ENCODE measurements at places on chromosomes 4 and X.

DNA sequence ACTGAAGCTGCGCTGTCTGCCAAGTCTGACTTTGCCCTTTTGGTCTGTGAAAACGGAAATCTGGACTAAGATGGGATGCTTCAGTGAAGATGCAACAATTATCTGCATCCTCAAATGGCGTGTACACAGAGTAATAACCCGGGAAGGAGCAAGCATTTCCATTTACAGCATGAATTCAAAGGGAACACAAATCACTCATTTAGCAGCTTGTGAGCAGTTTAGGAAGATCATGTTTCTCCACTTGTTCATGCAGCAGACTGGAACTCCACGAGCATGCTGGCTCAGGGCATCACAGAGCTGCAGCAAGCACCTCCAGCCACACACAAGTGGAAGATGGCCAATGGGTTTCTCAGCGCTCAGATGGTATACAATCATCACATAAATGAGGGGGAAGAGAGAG is 175.5 kb downstream of the NLGN4X start:
- no peak for DNase-seq

DNA sequence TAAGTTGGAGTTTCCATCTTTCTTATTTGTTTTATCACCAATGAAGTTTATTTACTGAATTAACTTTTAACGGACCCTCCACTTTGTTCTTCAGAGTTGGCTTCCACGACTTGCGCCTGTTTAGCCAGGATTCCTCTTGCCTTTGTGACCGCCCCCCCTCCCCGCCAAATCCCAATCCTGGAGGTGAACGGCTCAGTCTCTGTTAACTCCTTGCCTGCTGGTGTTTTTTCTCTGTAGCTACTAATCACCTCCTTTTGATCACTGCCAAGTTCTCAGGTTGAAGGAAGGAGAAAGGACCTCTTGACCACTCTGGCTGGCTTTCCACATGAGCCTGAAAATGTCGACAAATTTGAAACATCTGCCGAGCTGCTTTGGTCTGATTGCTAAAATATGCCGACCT is 46.8 kb upstream of the BCOR start:
- no peak for DNase-seq

- no peak for DNase-seq
Measured at GRCh38 chr4:146545102-146545501, 23.4 kb upstream of the SLC10A7 start.

DNA sequence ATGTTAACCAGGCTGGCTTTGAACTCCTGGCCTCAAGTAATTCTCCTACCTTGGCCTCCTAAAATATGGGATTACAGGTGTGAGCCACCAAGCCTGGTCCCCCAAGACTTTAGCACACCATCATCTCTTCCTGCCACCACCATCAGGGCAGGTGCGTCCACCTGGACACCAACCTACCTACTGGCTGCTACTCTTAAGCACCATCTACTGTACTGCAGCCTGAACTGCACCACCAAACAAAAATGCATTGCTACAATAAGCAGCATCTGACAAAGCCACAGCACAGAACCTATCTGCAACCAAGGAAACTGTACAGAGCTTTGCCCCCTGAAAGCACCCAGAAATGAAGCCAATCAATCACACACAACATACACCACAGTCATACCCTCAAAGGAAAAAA is 139.7 kb downstream of the EFHC2 start:
- no peak for DNase-seq

DNA sequence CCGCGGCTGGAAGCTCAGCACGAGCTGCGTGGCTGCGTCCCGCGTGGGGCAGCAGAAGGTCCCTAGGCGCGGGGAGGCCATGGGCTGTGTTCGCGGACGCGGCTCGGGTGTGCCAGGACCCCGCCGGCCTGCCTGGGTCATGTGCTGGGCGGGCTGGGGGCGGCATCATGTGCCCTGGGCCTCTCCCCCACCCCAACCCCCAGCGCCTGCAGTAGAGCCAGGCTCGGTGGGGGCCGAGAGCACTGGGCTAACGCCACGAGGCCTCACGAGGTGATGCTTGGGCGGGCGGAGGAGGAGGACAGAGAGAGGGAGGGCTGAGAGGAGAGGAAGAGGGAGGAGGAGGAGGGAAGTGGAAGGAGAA is at the start of gene GPR143:
TSS of gene GPR143 (minus strand) at position 111 of the 361 bp plus-strand sequence. CDS start at position 81, 30 bp downstream.
- no peak for DNase-seq

- no peak for DNase-seq
Measured at GRCh38 chr4:150126201-150126863, 48.1 kb downstream of the DCLK2 start.

DNA sequence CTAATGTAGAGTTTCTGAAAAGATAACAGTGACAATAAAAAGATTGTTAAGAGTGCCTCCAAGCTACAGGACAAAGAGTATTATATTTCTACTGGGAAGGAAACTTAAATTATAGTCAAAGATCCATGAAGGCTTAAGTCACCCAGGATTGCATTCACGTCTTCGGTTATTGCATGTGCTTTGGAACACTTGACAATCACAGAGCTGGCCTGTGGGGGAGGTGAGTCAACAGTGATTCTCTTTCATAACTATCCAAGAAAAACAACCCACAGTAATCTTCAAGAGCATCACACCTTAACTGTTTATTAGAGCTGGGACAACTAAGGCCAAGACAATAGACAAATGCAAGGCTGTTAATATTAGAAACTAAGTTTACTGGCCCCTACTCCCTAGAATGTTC is 40.3 kb downstream of the PDGFC start:
- no peak for DNase-seq

DNA sequence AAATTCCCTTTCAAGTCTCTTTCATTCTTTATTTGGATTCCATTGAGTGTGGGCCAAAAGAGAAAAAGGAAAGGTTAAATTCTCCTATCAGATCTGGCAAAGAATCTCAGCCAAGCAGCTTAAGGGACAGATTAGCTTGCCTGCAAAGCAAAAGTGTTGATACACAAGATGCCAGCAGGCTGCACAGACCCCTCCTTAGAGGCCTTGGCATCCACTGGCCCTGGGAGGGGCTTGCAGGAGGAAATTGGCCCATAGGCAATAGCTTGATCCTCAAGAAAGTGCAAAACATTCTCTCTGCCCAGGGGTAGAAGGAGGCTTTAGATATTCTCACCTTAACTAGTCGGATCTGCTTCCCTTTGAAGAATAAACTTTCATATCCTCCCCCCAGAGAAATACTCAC is 300.4 kb upstream of the CPEB2 start:
- no peak for DNase-seq

DNA sequence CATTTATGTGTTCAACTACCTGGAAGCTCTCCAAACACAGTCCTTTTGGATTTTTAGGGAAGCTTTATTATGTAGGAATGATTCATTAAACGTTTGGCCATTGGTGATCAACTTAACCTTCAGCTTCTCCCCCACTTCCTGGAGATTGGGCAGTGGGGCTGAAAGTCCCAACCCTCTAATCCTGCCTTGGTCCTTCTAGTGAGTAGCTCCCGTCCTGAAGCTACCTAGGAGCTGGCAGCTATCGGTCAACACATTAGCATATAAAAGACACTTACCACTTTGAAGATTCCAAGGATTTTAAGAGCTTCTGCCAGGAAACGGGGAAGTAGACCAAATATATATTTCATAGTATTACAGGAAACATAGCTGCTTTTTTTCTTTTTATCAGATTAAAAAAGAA is 69.7 kb downstream of the MCUB start:
- DNase-seq = no peak

DNA sequence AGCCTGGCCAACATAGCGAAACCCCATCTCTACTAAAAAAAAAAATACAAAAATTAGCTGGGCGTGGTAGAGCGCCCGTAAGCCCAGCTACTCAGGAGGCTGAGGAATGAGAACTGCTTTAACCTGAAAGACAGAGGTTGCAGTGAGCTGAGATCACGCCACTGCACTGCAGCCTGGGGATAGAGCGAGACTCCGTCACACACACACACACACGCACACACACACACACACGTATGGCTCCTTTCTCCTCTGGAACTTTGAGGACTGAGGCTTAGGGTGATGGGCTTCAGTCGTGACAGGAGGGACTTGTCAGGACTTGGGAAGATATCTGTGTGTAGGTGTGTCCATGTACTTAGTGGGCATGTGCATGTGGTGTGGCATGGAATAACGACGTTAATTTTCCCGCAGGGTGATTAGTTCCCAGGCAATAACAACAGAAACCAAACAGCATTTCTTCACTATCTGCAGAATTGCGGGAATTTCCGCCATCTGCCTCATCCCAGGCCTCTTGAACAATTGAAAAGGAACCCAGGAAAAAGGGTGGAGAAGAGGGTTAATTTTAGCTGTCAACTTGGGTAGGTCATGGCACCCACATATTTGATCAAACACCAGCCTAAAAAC is 47.7 kb downstream of the RWDD4 start:
- no peak for DNase-seq

DNA sequence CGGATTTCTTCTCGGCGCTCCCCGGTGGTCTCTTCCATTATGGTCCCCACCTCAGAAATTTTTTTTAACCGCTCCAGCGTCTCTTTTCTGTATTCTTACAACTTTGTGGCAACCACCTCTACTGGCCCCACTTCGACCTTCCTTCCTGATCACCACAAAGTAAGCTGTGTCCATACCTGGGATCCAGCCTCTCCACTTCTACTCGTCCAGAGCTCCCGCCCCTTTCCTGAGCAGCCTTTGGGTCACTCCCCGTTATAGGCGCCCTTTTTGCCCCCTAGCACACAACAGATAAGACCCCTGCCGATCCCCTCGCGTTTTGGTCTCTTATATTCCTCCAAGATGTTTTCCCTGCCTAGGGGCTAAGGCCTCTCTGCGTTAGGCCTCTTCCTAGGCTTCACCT is 557 bp downstream of the PIGG start:
- DNase-seq = no peak

- no peak for DNase-seq
Measured at GRCh38 chr4:71198958-71199357, 139.9 kb upstream of the SLC4A4 start.

GRCh38 chrX:118156254-118156952 is 39.8 kb upstream of the KLHL13 start:
- DNase-seq = no peak

GRCh38 chr4:184447664-184448063 is 26.7 kb downstream of the IRF2 start:
- DNase-seq = no peak

DNA sequence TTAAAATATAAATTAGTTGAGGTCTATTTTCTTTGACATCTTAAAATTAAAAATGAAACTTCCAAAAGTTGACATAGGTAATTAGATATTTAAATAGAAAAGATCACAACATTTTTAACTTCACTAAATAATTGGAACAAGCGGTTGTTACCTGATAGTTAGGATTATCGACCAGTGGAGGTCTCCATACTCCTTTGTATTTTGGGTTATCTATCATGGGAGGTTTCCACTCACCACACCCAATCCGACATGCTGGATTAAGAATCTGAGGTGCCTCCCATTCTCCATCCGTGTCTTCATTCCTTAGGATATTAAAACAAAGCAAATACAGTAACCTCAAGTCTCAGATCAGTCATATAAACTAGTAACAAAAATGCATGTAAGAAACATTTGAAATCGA is 22.2 kb downstream of the SCOC start:
- no peak for DNase-seq

GRCh38 chr4:53009824-53010223 is 147.7 kb downstream of the RASL11B start:
- DNase-seq = no peak

Data from NCI-H2029 (cell line).